NCI-H82 (cell line): ENCODE measurements at places on chromosomes 4 and X.

GRCh38 chrX:39720945-39721344, 376.8 kb downstream of the BCOR start:
- no peak for DNase-seq

- DNase-seq, result no peak
Measured at GRCh38 chr4:16439768-16440167, 213.5 kb upstream of the TAPT1 start.

GRCh38 chrX:68203211-68203610, 230.1 kb downstream of the OPHN1 start:
- DNase-seq, result no peak

DNA sequence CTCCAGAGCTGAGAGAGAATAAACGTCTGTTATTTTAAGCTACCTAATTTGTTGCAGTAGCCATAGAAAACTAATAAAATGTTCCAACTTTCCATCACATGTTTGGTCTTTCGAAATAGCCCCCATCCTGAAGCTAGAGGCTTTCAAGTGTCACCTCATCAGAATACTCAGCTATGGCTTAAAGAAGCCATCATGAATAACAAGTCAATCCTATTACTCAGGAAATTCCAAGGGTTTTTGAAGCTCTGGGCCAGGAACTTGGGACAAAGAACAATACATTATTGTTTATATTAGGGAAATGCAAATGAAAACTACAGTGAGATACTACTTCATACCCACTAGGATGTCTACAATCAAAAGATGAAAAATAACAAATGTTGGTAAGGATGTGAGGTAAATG, 42.2 kb downstream of the TBCK start:
- DNase-seq, result no peak

DNA sequence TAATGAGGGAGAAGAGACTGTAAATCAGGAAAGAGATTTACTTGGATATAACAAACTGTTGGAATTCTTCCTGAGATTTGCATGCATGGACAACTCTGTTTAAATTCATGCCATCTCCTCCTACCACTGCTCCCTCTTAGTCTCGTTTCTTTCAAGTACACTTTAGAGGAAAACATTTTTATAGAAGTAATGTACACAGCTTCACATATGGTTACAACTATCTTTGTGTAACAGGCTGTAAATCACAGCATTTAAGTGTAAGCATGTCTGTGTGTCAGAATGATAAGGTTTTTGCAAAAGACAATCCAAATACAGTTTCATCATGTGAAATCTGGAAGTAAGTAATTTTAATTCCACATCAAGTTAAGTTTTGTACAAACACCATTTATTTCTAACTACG, 21.5 kb upstream of the ENPEP start:
- no peak for DNase-seq

- DNase-seq, result peak; percentile 70
Measured at GRCh38 chr4:6188687-6189305, 11.6 kb downstream of the JAKMIP1 start.

- DNase-seq, result no peak
Measured at GRCh38 chr4:147714575-147715401, 17.1 kb upstream of the ARHGAP10 start.

DNA sequence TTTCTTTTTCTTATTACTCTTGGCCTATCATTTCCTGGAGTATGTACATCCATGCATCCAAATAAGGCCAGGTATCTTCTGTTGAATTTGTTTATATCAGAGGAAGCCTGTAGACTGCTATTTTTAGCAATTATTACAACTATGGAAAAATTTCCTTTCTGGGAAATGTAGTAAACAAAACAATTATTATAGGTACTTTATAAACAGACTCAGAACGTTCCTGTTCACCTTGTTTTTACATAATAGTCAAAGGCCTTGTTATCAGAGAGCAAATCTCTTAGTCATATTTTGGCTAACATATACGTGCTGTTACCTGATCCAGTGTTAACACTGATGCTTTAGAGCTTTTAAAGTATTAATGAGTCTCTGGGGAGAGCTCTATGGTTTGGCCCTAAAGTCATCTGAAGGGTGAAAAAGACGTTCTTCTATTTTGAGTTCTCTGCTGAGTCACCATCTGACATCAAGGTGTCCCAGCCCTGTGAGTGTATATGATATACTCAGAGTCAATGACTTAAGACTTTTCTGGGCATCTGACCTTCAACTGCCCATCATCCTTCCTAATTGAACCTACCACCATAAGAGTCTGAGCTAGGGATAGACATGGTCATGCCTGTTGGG, 7.3 kb downstream of the SPARCL1 start:
- DNase-seq, result peak; percentile 57

GRCh38 chr4:189304809-189305208, 635.9 kb upstream of the FRG1 start:
- DNase-seq, result no peak

- no peak for DNase-seq
Measured at GRCh38 chr4:105835177-105835576, 60.1 kb upstream of the NPNT start.

GRCh38 chrX:39551762-39552161, 546.0 kb downstream of the BCOR start:
- peak; percentile 29 for DNase-seq

GRCh38 chrX:119935215-119935874, 8.2 kb downstream of the NKAP start:
- no peak for DNase-seq

DNA sequence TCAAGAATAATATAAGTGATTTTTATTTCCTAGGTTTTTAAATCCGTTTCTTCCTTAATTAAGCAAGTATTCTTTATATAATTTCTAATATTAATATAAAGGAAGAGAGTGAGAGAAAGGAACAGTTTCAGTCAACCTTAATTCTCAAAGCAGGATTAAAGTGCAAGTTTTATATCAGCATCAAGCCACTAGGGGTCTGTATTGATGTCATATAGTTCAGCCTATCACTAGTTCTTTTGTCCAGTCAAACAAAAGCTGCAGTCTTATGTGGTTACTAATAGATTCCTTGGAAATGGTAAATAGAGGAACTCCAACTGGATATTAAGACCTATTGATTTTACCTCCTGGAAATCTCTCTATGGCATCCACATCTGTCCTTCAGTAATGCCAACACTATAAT, 82.0 kb downstream of the NAP1L3 start:
- peak; percentile 33 for DNase-seq

- DNase-seq, result peak; percentile 26
Measured at GRCh38 chrX:54640736-54641135, 110.7 kb downstream of the GNL3L start.

GRCh38 chr4:185127021-185127925, 15.8 kb upstream of the SLC25A4 start:
- peak; percentile 5 for DNase-seq

DNA sequence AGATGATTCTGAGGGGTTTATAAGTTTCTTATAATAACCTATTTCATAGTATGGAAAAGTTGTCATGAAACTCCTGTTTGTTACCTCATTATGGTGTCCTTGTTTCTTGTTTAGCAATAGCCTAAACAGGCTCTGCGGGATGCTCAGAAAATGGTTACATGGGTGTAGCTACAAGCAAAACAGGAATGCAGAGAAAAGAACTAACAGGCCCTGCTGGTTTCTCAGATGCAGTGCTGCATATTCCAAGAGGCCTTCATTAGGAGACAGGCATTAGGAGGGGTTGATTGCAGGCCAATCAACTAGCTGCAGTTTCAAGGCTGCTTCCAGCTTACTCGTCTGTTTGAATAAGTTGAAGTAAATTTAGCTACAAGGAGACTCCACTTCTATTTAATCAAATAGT, 37.6 kb upstream of the HPGD start:
- DNase-seq, result no peak

DNA sequence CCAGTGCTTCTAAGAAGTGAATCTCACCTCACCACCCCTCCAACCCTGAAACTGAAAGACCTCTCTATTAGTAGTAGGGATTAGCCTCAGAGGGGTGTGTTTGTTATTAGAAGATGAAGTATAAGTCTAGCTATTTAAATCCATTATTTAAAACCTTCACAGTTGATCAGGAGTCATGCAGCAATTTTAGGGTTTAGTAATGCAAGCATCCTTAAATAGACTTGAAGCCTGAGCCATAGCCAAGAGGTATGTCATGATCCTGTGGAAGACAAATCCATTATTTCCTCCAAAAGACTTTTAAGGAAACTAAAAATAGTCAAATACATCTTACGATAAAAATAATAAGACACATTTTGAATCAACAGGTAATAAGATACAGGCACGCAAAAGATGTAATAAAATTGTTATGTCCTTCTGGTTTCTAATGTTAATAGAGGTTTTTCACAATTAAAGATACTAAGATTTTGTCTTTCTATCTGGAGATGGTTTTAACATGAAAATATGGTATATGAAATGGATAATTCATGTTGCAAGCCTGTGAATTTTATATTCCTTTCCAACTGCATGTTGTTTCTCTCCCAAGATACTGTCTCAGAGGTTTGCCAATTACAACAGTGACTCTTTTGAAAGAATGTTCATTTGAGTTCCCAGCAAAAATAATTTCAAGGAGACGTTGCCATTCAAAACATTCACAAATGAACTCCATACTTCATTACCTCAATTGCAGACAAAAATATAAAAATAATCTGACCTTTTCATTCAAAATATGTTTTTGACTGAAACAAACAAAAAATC, 68.0 kb downstream of the LUZP4 start:
- peak; percentile 3 for DNase-seq

- no peak for DNase-seq
Measured at GRCh38 chr4:28868841-28869240, 1851.3 kb upstream of the PCDH7 start.

DNA sequence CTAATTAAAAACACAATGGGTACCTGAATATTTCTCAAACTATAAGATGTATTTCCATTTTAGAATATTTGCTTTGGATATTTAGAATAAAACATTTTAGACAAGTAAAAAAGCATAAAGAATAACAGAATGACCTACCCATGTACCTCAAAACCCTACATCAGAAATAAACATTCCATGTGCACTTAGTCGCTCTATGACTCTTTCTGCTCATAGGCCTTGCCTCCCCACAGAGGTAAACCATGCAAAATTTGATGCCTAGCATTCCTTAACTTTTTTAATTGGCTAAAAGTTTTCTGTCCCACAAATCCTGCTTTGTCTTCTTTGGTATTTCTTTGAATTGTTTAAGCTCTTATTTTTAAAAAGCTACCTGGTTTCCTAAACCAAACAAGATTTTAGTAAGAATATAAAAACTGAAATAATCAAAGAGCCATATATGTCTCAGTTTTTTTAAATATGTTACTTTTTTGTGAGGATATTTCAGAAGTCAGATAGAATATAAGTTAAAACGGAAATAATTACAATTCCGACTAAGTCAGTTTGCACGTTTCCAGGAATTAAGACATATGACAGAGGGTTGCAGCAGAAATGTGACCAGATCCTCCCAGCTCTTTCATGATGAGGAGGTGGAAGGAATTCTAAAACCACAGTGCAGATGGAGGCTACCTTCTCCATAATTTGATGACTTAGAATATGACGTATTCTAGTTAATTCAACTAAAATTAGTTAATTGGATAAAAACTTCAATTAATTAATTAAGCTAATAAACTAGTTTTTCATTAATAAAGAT, 102.5 kb downstream of the FIP1L1 start:
- no peak for DNase-seq

- DNase-seq, result no peak
Measured at GRCh38 chr4:6555519-6555918, 19.5 kb upstream of the MAN2B2 start.

DNA sequence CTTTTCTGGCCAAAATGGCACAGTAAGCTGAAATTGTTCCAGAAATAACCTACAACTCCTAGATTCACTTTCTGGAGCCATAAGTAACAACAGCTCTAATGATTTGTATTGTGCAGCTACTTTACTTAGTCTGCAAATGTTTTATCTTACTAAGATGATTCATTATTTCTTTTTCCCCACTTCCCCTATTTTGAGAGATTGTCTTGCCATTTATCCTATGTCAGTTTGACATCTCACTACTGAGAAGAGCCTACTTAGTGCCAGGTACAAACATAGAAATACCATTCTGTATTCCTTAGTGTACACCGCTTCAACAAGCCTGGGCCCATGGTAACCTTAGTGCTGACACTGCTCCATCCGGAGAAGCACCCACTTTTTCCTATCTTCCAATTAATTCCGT, 13.8 kb upstream of the STK26 start:
- no peak for DNase-seq

DNA sequence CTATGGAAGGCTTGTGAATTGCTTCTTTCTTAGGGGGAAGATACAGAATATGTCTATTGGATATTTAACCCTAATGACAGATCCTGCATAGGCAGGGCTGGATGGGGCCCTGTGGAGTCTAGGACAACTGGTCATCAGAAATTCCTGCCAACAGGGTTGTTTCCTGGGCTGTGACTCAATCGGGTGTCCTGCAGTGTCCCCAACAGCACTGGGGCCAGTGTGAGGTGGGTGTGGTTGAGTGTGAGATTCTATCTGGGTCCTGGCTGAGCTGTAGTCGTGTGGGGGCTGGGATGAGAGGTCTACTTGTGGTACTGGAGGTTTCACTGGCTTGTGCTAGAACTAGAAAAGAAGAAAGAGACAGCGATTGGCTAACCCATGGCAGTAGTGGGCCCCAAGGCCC, 87.3 kb upstream of the WDR1 start:
- DNase-seq, result no peak

- no peak for DNase-seq
Measured at GRCh38 chrX:79159800-79160199, 15.3 kb downstream of the GPR174 start.

- no peak for DNase-seq
Measured at GRCh38 chr4:73661646-73662119, 41.4 kb upstream of the RASSF6 start.

GRCh38 chrX:68834371-68835103, 5.7 kb downstream of the EFNB1 start:
- no peak for DNase-seq

GRCh38 chr4:163404080-163404479, 60.4 kb downstream of the NPY5R start:
- DNase-seq, result no peak

DNA sequence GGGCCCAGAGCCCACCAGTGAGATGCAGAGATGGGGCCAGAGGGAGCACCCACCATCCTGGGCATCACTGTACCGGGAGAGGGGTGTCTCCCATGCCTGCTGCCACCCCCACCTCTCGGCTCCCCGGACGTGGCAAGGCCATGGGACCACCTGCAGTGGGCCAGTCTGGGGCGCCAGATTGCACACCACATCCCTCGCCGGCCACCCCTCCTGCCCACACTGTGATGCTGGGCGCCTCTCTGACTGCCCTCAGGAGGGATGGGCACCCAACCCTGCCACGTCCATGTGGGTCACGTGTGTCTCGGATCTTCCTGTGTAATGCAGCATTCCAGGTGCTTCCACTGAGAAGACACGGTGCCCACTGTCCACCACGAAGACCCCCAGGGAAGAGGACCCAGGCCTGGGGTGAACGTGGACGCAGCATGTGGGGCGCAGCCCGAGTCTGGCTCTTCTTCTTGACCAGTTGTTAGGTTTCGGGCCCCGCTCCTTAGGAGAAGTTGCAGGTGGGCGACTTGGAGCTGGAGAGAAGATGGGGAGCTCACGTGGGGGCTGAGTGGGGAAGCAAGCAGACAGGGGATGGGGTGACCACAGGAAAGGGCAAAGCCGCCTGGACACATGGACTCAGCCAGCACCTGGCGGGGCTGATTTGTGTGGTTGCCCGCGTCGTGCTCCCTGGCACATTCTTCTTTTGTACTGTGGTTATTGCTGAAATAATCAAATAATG, 47.7 kb downstream of the ZFYVE28 start:
- DNase-seq, result no peak

GRCh38 chrX:13386636-13387035, 66.8 kb upstream of the ATXN3L start:
- peak; percentile 44 for DNase-seq

GRCh38 chrX:11113731-11114130, 2.6 kb downstream of the HCCS start:
- DNase-seq, result no peak
